Right atrium auricular region (tissue), 2 donors: ENCODE measurements at places on chromosomes 5 and 9.

DNA sequence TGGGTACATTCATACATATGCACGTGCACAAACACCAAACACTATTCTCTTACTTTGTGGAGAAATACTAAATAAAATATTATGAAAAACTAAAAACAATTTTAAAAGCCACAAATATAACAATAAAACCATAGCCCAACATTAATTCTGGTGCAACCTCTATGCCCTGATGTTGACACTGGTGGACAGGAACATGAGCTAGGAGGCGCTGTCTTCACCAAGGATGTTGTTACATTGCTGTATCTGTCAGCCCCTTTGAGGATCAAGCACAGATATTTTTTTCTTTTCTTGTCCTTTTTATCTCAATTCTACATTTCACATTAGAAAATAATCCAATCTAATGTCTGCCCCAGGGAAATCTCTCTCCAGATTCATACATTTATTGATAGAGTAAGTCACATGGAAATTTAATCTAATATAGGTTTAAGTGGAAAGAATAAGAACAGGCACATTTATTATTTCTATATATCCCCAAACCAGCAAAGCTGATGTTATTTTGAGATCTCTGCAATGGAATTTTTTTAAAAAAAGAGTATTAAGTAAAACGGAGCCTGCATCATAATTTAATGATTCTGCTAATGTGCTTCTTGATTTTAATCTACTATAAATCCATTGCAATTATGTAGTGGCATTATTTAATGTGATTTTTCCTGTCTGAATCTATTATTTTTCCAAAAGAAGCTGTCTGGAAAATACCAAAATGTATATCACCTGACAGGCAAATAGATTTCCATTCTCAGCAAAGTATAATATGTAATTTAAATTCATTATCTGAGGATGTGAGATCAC is 716.5 kb downstream of the MTRR start:
- H3K27ac ChIP-seq = no peak overlapping the region
- DNase-seq = no peak
- no peaks in the 10 kb centered on the region for H3K4me1 ChIP-seq
- H3K4me3 ChIP-seq = no peak overlapping the region
- no peaks in the 10 kb centered on the region for H3K27me3 ChIP-seq
- no peaks in the 10 kb centered on the region for H3K36me3 ChIP-seq

- no peaks in the 10 kb centered on the region for H3K36me3 ChIP-seq
- no peaks in the 10 kb centered on the region for H3K27me3 ChIP-seq
- H3K4me1 ChIP-seq = peaks cover 11% of the 10 kb centered on the region
- DNase-seq = no peak
- H3K27ac ChIP-seq = no peak overlapping the region
Observed at GRCh38 chr5:74370168-74370567, 270.4 kb downstream of the ENC1 start.

DNA sequence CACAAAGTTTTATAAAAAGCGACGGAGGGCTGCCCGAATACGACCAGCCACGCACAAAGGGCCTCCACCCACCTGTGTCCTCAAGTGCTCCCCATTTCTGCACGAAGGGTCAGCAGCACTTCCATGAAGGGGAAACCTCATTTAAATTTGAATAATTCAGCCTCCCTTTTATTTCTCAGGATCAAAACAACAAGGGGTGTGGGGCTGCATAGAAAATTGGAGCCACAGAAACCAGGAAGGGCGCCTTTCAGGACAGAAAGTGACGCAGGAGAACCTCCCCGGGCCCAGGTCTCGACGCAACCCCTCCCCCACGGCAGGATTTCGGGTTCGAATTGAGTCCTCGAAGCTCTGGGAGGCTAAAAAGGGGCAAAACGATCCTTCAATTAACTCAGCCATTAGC is 2.1 kb downstream of the NRARP start:
- H3K27ac ChIP-seq = peak overlapping the region; percentile 83
- peak overlapping the region; percentile 44 for H3K4me3 ChIP-seq
- DNase-seq = no peak

DNA sequence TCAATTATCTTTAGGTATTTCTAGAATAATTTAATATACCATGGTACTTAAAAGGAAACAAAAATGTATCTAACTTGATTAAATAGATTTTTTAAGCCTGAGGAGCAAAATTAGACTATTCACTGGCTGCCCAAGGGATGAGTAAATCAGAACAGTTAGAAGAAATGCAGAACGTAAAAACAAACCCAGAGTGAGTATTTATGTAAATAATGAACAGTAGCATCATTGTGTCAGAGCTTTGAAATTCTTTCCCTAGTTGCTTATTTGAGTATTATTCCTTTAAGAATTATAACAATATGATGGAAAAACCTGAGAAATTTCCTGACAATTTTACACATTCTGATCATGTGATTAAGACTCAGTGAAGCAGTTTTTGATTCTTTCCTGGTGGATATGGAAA is 200.9 kb downstream of the GDNF start:
- no peak overlapping the region for H3K4me3 ChIP-seq
- H3K27me3 ChIP-seq = no peaks in the 10 kb centered on the region
- DNase-seq = no peak
- no peaks in the 10 kb centered on the region for H3K4me1 ChIP-seq
- no peaks in the 10 kb centered on the region for H3K36me3 ChIP-seq

DNA sequence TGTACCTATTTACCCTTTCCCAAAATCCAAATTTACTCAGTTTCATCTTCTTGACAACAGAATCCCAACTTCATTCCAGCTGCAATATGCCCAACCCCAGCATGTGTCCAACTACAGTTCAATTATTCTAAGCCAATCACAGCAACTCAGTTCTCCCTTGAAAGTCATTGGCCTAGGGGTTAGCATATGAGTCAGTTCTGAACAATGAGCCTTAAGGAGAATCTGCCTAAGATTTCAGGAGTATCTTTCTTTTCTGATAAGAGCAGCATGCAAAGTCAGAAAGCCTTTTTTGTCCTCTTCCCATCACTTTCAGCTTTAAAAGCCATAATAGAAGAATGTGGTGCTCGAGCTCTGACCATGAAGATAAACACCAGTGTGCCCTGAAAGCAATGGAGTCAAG is 44.4 kb upstream of the RASGRF2 start:
- H3K27ac ChIP-seq = no peak overlapping the region
- H3K4me3 ChIP-seq = no peak overlapping the region
- no peaks in the 10 kb centered on the region for H3K27me3 ChIP-seq
- DNase-seq = no peak
- no peaks in the 10 kb centered on the region for H3K36me3 ChIP-seq
